ENCODE measurements at places on chromosomes 3 and 15. TPM values are rescaled to one million over a fixed set of nuclear protein-coding genes. Genes with fewer than 3 reads are reported as not detected.

TLR9 gene
- not detected for total RNA-seq

TMCO5A gene
- not detected for total RNA-seq

- no peak for DNase-seq
Measured at GRCh38 chr3:52132930-52133329, 21.3 kb downstream of the POC1A start.

- no peak for DNase-seq
Measured at GRCh38 chr15:73550190-73550589, 83.0 kb downstream of the NPTN start.

DNA sequence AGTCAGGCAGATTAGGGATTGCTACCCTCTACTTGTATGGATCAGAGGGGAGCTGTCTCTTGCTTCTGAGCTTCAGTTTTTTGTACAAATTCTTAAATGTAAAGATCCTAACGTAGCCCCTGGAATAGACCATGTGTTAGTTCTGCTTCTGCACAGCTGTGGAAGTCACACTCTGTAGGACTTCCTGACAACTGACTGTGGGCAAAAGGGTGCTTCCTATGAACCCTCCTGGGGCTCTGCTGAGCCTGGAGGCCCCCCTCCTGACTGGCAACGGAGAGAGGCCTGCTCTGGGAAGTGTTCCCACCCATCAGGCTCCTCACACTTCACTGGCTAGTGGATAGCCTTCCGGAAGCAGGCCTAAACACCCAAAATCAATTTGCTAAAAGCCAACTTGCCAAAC is 131.0 kb downstream of the RPLP1 start:
- DNase-seq: no peak

RHOV gene
- total RNA-seq: 0.24 TPM

DNA sequence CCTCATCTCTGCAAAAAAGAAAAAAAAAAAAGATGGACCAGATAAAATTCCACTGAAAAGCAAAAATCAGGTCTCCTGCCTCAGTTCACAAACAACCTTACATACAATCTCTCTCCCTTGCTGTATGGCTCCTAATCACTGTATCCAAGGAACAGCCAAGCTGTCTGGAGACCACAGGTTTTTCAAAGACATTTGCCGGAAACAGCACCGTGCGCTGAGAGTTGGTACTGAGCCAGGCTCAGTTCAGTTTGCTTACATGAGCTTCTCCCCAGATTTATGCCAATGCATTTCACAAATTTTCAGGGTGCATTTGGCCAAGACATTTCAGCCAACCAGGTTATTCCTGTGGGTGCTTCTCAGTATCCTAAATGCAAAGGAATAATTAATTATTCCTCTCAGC is 4.1 kb downstream of the ACP3 start:
- no peak for DNase-seq

DNA sequence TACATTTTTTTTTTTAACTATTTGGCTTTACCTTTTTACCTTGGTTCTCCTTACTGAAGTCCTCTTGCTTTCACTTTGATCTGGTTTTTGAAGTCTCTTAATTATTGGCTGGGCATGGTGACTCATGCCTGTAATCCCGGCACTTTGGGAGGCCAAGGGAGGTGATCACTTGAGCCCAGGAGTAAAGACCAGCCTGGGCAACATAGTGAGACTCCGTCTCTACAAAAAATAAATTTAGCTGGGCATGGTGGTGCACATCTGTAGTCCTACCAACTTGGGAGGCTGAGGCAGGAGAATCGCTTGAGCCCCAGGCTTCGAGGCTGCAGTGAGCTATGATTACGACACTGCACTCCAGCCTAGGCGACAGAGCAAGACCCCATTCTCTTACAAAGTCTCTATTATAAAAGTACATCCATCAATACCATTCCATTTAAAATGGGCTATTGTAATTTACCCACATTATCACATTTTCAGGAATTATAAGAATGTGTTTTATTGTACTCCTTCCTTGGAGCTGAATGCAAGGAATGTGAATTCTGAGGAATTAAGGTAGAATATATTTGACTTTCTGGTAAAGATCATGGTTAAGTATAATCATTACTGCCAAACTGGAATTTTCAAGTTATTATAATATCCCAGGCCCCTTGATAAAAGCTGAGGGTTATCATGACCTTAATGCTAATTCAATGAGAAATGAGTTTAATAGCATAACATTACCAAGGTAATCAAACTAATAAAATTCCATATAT is 49.0 kb downstream of the MSL2 start:
- DNase-seq: no peak

GRCh38 chr3:48894516-48894915 is 4.2 kb downstream of the SLC25A20 start:
- no peak for DNase-seq

SNTN gene
- total RNA-seq: not detected

DNA sequence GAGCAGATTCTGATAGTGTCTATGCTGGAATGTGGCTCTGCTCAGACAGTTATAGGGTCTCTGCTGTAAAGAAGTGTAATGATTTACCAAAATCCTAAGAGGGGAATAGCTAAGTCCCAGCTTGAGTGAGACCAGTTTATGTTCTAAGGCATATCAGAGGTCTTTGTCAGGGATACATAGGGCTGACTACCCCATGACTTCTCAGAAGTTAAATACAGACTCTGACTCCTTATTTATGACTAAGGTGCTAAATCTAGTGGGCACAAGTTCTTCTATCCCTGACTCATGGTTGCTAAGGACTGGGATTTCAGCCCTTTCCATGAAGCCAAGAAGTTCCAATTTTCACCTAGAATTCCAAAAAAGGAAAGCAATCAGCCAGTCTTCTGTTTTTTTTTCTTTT is 192.6 kb upstream of the POU1F1 start:
- DNase-seq: no peak

GRCh38 chr3:112413074-112413473 is 80.1 kb downstream of the CD200 start:
- DNase-seq: no peak

SNX33 gene
- total RNA-seq: 0.95 TPM

LSAMP gene
- total RNA-seq: not detected

- peak; percentile 68 for DNase-seq
Measured at GRCh38 chr3:124928333-124929202, 6.0 kb downstream of the MUC13 start.

SUSD5 gene
- total RNA-seq: not detected

- DNase-seq: no peak
Measured at GRCh38 chr3:40232626-40233025, 76.9 kb upstream of the EIF1B start.

RGMA gene
- 1.7 TPM for total RNA-seq

CDHR4 gene
- total RNA-seq: 0.17 TPM

DNA sequence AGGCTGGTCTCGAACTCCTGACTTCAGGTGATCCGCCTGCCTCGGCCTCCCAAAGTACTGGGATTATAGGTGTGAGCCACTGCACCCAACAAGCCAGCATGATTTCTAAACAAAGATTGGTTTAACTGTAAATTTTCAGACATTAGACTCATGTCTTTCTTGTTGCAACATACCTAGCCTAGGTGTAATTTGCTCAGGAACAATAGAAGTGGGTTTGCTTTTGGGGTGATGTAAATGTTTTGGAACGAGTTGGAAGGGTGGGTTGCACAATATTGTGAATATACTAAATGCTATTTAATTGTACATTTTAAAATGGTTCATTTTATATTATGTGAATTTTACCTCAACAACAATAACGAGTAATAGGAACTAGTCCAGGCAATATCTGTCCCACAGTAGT is 7.1 kb downstream of the CCR4 start:
- no peak for DNase-seq

DNA sequence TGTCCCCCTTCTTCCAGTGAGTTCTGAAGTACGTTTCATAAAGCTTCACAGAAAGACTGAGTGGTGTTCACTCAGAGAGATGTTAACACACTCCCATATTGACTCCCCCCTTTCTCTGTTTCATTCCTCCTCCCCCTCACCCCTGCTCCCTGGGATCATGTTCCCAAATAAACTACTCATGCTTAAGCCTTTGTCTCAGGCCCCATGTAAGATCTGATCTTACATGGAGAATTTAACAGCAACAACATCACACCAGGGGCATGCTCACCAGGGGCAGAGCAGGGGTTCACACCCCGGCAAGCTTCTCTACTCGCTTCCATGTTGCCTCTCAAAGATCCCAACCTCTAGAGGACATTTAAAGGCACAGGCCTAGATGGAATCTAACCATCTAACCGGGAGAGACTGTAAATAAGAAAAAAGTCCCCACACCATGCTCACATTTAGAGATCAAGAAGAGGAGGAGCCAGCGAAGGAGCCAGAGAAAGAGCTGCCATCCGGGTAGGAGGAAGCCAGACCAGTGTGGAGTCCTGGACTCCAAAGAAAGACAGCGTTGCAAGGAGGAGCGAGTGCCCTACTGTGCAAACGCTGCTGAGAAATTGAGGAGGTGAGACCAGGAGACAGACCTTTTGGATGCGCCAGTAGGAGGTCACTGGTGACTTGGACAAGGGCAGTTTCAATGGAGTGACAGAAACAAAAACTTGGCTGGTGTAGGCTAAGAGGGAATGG is 21.4 kb upstream of the SRP14 start:
- DNase-seq: no peak

PLS1 gene
- 0.57 TPM for total RNA-seq

TRIM71 gene
- total RNA-seq: not detected

PP2D1 gene
- not detected for total RNA-seq

- DNase-seq: no peak
Measured at GRCh38 chr3:33541918-33542317, 101.7 kb upstream of the UBP1 start.

- DNase-seq: no peak
Measured at GRCh38 chr3:101900316-101900715, 51.0 kb downstream of the NFKBIZ start.

ISLR gene
- total RNA-seq: not detected

DNA sequence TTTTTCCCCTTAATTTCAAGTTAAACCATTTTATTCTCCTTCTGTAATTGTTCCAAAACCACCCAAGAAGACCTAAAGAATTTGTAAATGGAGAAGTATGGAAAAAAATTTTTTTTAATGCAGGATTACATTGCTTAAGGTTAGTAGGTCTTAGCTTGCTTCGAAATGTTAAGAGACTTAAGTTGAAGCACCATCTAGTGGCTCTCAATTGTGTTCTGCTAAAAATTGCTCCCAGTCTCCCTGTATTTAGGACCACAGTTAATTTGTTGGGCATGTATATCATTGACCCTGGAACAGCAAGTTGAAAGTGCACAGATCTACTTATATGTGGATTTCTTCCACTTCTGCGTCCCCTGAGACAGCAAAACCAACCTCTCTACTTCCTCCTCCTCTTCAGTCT is 32.4 kb downstream of the CD200R1L start:
- DNase-seq: no peak

GRCh38 chr3:32708672-32709283 is 23.8 kb downstream of the CNOT10 start:
- no peak for DNase-seq

DNA sequence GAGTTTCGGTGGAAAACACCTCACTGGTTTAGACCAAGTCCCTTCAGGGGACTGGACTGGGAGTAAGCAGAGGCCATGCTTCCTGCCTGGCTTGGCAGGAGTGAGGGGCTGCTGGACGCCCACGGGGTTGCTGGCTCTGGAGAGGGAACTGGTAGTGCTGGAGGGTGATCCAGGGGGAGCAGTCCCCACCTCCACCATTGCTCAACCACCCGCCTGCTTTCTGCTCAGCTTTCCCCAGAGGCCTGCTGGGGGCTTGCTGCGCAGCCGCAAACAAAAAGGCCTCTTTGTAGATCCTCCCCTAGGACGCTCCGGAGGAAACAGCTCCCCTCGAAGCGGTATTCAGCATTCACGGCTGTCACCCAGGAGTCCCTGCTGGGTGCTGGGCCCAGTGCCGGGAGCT is 33.5 kb downstream of the EBLN2 start:
- DNase-seq: no peak

ALS2CL gene
- total RNA-seq: 6.8 TPM

All from CD8-positive, alpha-beta T cell (primary cell).